Fibroblast of villous mesenchyme (primary cell): ENCODE measurements at places on chromosomes 11 and 22. TPM values are rescaled to one million over a fixed set of nuclear protein-coding genes. Genes with fewer than 3 reads are reported as not detected.

PUS3 gene
- total RNA-seq: 10.4 and 10.6 TPM in 2 replicates

TSSK2 gene
- under 0.01 TPM in 1 of 2 replicates, not detected in the other for total RNA-seq

OR51T1 gene
- total RNA-seq: not detected in 2 replicates

SNX32 gene
- total RNA-seq: under 0.01 TPM in 1 of 2 replicates, not detected in the other

PACSIN3 gene
- total RNA-seq: 26.7 and 39.3 TPM in 2 replicates
